ENCODE measurements at places on chromosomes 5 and 9.

GRCh38 chr5:167684251-167684650 lies 607.2 kb upstream of the WWC1 start:
- no peak for DNase-seq

DNA sequence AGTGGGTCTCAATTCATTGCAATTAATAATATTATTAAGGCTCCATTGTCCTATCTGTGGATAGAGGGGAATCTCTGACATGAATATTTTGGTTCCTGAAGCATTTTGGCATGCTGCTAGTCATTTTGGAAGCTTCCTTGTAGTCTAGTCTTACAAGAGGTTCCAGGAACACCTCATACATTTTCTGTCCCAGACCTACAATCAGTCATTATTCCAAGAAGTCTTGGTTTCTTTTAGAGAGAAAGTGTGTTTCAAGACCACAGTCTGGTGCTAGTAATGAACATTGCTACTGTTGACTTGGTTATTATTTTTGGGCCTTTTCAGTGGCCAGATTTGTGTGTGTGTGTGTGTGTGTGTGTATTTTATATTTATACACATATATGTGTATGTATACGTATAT lies 98.9 kb downstream of the ERCC6L2 start:
- no peak for DNase-seq

DNA sequence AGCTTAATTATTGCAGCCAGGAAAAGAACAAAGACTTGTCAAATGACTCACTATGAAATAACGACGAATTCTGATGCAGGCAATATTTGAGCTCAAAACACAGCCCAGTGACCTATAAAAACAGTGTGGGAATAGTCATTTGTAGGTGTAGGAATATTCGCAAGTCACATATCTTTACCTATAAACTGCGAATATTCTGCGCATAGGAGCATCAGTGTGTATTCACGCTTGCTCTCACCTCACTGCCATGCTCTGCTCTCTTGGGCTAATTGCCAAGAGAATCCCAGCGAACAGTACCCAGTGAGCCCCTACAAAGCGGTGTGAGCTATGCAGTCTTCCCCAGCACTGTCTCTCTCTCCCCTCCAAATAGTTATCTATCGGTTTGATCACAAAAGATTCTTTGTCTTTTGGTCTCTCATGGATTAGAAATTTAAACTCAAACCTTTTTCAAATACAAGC lies 74.2 kb downstream of the ST8SIA4 start:
- no peak for DNase-seq

DNA sequence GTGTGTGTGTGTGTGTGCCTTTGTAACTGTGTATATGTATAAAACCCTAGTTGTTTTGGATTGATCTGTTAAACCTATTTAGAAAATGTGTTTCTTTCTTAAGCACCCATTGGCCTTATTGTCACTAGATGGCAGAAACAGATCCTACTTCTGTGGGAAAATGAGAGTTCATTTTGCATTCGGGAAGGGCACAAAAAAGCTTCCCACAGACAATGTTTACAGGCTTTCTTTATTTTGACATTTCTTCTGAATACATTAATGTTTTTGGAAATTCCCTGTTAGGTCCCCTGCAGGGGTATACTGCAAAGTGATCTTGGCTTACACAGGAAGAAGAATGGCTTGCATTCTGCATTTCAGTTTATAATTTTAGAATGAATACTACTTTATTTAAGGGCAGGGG lies 481.8 kb upstream of the ARRDC3 start:
- no peak for DNase-seq

DNA sequence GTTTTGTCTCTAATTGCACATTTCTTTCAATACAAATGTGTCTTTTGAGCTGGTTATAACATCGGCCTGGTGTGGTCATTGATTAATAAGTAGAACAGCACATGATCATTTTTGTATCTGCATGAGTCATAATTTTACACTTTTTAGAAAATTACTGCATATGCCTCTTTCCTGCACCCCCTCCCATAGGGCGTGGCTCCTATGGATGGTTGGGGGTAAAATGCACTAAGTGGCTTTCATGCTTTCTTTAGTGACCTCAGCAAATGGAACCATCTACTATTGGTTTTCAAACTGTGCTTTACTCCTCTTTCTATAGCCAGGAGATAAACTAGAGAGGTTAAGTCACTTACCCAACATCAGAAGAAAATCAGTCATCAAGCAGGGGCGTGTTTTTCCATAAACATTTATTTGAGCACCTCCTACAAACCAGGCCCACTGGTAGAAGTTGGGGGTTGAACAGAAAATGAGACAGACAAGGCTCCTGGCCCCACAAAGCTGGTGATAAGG lies 3.8 kb downstream of the ANXA6 start:
- DNase-seq = no peak

- DNase-seq = no peak
These were observed 43.1 kb upstream of the ANKDD1B start for GRCh38 chr5:75568202-75568601.

- DNase-seq = no peak
These were observed 17.9 kb upstream of the APBA1 start for GRCh38 chr9:69689991-69690538.

GRCh38 chr9:15824310-15824709 lies 271.5 kb downstream of the CCDC171 start:
- DNase-seq = no peak

DNA sequence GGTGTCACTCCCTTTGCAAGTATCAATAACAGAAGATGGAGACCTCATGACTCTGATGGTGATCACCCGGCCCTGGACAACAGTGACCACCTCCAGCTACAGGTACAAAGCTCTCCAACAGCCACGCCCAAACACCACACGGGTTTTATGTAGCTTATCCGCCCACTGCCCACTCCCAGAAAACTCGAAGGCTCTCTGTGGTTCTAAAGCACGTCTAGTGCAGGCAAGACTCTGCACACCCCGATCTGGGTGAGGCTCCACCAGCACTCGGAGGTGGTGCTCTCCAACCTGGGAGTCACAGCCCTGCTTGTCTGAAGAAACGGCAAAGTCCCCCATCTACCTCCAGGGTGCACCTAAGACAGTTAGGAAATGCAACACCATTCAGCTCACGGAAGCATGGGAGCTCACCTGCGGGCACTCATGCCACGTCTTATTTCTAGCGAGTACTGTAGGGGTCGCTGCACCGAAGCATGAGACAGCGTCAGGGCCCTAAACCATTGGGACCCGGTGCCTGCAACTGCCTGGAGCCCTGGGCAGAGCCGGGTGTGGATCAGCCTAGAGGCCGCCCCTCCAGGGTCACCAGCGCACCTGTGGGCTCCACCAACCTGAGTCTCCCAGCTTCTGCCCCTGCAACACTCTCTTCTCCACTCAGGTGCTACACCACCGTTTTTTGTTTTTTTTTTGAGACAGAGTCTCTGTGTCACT lies 58.1 kb upstream of the ZNF354A start:
- DNase-seq = no peak

GRCh38 chr5:84239494-84239893 lies 145.2 kb downstream of the EDIL3 start:
- no peak for DNase-seq

GRCh38 chr5:132007399-132008162 lies 3.9 kb downstream of the ACSL6 start:
- peak; percentile 75 for DNase-seq

GRCh38 chr5:149017636-149018035 lies 45.2 kb downstream of the SH3TC2 start:
- no peak for DNase-seq

DNA sequence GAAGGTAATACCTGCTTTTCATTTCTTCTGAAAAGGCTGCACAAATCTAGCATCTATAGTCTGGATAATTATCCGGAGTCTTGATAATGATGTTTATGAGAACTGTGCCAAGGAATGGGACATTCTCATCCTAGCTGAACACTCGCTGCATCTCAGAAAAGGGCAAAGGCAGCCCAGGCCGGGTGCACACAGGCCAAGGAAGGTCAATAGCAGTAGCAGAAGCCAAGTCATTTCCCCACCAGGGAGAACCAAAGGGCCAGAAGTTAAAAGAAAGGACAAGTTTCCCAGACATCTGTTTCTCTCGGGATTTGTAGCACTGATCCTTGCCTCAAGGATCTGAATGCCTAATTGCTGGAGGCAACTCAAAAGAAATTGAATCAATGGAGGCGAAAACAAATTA lies 66.1 kb upstream of the ANKRD55 start:
- DNase-seq = no peak

DNA sequence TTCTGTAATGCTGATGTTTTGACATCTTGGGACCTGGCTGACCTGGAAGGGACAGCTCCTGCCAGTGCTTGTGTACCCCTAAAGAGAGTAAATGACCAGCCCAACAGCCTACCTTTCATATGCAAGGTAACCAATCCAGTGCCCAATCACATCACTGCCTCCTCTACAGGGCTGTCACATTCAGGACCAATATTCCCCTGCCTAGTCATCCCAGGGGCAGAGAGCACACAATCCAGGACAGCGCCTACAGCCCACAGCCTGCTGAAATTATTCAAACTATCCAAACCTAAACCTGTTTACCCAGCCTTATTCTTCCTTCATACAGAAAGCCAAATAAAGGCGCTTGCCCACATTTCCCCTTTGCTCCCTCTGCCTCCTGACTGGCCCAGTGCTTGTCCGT lies 284.1 kb downstream of the CTNND2 start:
- no peak for DNase-seq

- no peak for DNase-seq
These were observed 3.5 kb downstream of the CFAP157 start for GRCh38 chr9:127710204-127710783.

DNA sequence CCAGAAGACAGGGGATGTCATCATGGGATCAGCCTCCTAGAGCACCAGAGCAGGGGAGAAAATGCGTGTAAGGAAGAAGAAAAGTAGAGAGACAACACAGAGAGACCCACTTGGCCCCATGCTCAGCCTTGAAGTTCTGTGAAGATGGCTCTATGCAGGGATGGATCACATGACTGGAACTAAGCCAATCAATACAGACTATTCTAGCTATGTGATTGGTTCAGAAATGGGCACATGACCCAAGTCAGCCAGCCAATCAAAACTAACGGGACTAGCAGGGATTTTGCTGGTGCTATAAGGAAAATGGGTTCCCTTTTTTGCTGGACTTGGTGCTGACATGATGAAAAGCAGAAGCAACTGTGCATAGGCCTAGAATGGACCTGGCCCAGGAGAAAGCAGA lies 173.0 kb upstream of the TBC1D2 start:
- DNase-seq = no peak

- DNase-seq = no peak
These were observed 128.3 kb downstream of the EFNA5 start for GRCh38 chr5:107542428-107542827.

DNA sequence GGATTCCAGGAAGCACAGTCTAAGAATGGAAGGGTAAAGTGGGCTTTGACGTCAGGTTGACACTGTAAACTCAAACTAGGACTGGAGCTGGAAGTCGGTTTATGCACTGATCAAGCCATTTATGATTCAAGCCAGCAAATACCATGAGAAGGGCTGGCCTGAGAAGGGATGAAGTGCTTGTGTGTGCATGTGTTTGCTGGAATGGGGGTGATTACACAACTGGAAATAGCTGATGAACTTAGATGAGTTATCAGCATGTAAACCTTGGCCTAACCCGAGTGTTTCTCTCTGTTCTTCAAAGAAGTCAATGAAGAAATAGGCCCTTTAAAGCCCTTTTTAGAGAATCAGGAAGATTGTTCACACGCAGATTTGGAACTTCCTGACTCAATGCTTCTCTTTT lies 287.6 kb downstream of the RFX3 start:
- DNase-seq = no peak

DNA sequence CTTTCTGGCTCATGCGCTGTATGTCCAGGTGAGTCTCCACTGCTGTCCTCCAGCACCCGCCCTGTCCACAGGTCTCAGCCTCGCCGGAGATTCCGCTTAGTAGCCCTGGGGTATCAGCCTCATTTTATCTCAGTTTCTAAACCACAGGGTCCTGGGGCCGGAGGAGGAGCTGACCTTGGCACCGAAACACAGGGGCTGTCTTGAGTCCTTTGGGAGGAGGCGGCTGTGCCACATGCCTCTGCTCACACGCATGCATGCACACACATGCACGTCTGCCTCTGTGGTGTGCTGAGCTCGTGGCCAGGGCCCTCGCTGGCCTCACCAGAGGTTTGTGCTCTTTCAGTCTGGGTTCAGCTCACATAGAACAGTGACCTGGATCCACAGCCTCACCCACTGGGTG lies 23.3 kb downstream of the TRIP13 start:
- no peak for DNase-seq

- no peak for DNase-seq
These were observed 241.8 kb upstream of the SLC24A2 start for GRCh38 chr9:20030671-20031070.
